CD4-positive, alpha-beta T cell treated with Interleukin-2 at 100 ng/mL for 4 hours (primary cell): ENCODE measurements at places on chromosomes 2 and 18.

GRCh38 chr2:62293490-62294271 is 97.8 kb downstream of the B3GNT2 start:
- DNase-seq = no peak

DNA sequence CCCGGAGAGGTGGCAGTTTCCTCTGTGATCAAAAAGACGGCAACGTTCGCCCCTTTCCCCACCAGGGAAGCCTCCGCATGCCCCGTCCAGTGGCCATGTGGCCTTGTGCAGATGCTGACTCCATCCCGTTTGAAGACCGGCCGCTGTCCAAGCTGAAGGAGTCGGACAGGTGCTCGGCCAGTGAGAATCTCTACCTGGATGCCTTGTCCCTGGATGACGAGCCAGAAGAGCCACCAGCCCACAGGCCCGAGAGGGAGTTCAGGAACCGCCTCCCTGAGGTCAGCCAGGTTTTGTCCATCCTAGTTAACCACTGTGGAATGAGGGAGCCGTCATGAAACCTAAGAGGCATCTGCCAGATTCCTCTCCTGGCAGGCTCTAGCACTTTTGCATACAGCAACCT is 113.6 kb downstream of the MTCL1 start:
- DNase-seq = no peak

GRCh38 chr2:222436040-222436413 is 11.7 kb downstream of the SGPP2 start:
- no peak for DNase-seq

GRCh38 chr2:9842487-9843228 is 616 bp upstream of the TAF1B start:
- DNase-seq = no peak
